Inflammatory macrophage treated with lipopolysaccharide for 4 hours (primary cell): ENCODE measurements at places on chromosomes 16 and 17.

- DNase-seq = no peak
These were observed 1.5 kb downstream of the PAFAH1B1 start for GRCh38 chr17:2594722-2595599.

- no peak for DNase-seq
These were observed 169.4 kb downstream of the IRX5 start for GRCh38 chr16:55100100-55100499.

DNA sequence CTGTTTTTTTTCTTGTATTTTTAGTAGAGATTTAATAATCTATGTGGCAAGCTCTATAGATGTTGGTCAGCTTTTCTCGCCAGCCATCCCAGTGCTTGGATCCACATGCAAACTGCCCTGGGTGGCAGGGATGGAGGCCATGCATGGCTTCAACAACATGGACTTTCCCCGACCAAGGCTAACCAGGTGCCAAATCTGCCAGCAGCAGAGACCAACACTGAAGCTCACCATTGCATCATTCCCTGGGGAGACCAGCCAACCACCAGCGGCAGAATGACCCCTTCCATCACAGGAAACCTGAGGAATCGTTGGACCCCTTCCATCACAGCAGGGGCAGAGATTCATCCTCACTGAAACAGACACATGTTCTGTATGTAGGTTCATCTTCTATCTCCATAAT lies 27.7 kb upstream of the ERCC4 start:
- no peak for DNase-seq

GRCh38 chr17:31111183-31111582 lies 16.4 kb downstream of the NF1 start:
- no peak for DNase-seq

- DNase-seq = no peak
These were observed 21.8 kb downstream of the MYH3 start for GRCh38 chr17:10635290-10635689.

DNA sequence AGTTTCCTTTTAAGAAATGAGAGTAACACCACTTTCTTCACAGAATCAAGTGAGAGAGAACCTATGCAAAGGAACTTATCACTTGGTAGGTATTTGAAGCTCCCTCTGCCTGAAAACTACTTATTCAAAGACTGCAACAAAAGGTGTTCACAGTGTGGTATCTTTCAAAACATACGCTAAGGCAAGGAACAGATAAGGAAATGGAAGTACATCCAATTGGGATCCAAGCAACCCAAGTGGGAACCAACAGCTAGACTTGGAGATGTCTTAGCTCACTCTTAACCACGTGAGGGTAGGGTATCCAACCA lies 431 bp upstream of the PPM1E start:
- DNase-seq = no peak
